ENCODE measurements at places on chromosomes 13 and 19.

DNA sequence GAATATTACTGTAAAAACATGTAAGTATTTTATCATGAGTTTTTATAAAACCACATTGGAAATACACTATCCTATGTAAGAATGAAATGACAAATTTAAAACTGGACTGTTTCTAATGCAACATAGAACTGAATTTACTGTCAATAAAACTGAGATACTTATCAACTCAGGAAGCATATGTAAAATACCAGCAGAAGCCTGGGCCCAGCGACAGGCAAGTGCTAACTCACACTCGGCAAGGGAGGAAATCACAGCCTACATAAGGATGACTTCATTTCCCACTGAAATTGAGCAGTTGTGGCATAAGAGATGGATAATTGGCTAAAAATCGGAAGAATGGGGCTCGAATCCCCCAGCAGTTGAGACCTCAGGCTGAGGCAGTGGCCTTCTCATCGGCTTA is 12.1 kb downstream of the PROZ start:
- no peak for DNase-seq

GRCh38 chr13:74229242-74229641 is 95.0 kb upstream of the KLF12 start:
- no peak for DNase-seq

GRCh38 chr13:109541081-109541480 is 245.3 kb downstream of the IRS2 start:
- DNase-seq, result no peak

DNA sequence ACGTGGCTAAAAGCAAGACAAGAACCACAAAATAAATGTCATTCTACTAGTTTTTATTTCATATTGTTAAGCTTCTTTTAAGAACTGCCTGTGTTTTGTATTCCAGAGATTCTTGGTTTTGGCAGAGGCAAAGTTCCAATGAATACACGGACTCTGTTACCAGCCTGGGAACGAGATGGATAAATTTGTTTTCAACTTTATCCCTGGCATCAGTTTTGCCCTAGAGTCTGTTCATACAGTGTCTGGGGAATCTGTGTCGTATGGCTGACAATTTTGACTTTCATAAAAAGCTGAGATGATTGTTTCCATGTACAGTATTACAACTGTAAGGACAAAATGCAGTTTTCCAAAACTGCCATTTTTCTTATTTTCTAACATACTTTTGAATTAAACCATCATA is 327.6 kb downstream of the TBC1D4 start:
- DNase-seq, result no peak

- DNase-seq, result no peak
Measured at GRCh38 chr13:31767175-31767900, 28.0 kb downstream of the RXFP2 start.

DNA sequence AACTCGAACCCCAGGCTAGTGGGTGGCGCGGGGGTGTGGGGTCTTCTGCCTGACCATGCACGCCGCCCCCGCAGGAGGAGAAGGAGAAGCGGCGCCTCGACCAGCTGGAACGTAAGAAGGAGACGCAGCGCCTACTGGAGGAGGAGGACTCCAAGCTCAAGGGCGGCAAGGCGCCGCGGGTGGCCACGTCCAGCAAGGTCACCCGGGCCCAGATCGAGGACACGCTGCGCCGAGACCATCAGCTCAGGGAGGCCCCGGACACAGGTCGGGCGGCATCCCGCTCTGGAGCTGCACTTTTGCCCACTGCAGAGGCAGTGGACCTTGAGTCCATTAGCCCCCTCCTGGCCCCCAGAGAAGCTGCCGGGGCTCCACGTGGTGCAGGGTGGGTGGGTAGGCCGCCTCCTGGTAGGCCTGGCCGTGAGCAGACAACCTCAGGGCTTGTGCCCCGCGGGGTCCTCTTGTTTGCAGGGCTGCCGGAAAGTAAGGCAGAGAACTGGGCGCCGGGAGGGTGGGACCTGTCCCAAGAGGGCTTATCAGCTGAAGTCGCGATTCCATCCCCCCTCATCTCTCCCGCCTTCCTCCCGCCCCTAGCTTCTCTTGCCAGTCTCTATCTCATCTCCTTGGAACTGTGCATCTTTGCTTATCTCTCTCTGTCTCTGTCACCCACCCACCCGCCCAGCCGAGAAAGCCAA is 9.9 kb downstream of the CCDC124 start:
- no peak for DNase-seq

GRCh38 chr19:2044709-2045500 is 6.1 kb downstream of the MKNK2 start:
- no peak for DNase-seq

GRCh38 chr13:43473437-43473836 is 313.3 kb downstream of the ENOX1 start:
- DNase-seq, result no peak

DNA sequence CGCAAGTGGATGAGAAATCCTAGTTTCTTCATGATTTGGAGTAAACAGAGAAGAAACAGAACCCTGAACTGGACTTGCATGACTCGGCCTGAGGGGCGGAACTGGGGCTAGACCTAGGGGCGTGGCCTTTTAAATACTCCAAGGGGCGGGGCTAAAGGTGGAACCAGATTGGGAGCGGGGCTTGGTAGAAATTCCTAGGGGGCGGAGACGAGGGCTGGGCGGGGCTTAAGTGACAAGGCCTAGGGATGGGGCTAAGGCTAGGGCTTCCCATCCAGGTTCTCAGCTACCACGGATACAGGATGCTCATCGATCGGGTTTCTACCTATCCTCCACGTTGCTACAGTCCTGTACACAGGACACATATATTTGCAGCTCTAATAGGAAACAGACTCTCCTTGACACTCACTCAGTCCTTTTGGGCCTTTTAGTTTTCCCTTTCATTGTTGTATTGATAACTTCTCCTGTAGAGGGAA is 372 bp upstream of the ZNF699 start:
- DNase-seq, result no peak

DNA sequence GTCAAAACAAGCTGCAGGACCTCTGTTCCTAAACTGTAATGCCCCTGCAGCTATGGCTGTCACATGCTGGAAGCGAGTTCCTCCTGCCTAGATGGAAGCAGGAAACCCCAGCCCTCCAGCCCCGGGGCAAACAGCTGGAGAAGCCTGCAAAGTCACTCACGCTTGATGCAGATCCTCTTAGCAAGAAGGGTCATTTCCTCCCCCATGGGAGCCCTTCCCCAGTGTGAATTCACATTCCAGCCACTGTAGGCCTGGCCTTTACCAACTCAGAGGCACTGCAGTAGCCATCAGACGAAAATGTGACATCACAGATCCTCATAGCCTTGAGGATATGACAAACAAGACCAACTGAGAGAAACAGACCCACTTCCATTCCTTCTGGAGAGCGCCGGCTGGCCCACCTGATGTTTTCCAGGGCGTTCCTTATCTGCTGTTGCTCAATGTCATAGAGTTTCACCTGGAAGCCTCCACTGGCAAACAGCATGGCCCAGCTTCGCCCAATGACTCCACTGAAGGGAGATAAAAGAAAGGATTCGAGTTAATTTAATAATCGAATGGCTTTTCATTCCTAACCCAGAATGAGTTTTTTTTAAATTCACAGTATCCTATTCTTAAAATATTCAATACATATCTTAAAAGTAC is 13.5 kb downstream of the CRYL1 start:
- DNase-seq, result no peak

GRCh38 chr13:47407808-47408207 is 511.0 kb upstream of the HTR2A start:
- DNase-seq, result no peak

DNA sequence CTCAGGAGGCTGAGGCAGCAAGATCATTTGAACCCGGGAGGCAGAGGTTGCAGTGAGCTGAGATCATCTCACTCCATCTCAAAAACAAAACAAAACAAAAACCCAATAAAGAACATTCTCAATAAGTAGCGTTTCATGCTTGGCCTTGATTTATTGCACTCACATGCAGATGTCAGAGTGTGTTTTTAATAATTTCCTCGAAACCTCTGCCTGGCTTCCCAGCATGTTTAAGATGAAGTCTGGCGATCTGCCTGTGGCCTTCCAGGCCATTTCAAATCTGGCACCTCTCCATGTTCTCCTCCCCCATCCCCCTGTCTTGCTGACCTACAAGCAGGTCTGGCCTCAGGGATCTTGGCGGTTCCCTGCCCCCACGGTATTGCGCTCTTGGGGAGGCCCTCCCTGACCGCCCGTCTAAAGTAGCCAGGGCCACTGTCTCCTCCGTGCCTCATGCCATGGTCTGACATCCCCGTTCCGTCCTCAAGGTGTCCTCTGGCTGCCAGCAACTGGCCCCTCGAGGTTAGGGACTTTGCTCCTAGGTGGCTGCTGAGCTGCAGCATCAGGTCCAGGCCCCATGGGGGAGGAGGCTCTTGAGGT is 1.6 kb downstream of the WDR88 start:
- no peak for DNase-seq

DNA sequence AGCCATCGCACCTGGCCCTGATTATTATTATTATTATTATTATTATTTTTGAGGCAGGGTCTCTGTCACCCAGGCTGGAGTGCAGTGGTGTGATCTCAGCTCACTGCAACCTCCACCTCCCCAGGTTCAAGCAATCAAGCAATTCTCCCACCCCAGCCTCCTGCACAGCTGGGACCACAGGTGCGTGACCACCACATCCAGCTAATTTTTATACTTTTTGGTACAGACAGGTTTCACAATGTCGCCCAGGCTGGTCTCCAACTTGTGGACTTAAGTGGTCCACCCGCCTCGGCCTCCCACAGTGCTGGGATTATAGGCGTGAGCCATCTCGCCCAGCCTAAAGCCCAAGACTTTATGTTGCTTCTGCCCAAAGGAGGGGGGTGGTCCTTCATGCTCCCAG is 6.0 kb upstream of the AP1M2 start:
- DNase-seq, result no peak

GRCh38 chr19:15107061-15108010 is at the start of gene SYDE1:
Gene SYDE1 (plus strand): TSS chr19:15107401. CDS start chr19:15107434, 33 bp downstream.
- DNase-seq, result peak; percentile 72

DNA sequence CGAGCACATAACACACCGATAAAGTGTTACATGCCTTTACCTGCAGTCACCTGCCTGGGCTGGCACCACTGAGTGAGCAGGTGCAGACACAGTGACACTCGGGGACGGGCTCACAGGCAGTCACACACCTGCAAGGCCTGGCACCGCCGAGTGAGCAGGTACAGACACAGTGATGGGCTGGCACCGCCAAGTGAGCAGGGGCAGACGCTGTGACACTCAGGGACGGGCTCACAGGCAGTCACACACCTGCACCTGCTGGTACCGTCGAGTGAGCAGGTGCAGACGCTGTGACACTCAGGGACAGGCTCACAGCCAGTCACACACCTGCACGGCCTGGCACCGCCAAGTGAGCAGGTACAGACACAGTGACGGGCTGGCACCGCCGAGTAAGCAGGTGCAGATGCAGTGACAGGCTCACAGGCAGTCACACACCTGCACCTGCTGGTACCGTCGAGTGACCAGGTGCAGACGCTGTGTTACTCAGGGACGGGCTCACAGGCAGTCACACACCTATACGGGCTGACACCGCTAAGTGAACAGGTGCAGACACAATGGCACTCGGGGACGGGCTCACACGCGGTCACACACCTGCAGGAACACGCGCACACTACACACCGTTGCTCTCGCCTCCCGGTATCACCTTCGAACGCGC is 470 bp downstream of the ZNF835 start:
- peak; percentile 57 for DNase-seq

- DNase-seq, result no peak
Measured at GRCh38 chr13:102721800-102722231, 27.0 kb upstream of the METTL21C start.

- no peak for DNase-seq
Measured at GRCh38 chr19:3014135-3014534, 14.9 kb downstream of the TLE2 start.

DNA sequence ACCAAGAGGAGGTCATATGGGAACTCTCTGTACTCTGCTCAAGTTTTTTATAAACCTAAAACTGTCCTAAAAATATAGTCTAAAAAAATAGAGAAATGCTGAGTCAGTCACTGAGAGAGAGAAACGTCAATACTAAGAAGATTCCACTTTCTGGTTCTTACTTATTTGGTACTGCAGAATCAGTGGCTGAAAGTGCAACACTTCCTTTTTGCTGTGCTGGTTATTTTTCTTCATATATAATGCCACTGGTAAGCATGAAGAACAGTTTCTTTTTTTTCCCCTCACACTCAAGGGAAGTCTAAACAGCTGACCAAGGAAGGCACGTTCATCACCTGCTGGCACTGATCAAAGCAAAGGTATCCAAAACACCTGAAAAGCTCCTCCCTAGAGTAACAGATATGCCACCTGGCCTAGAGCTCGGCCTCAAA is 44.3 kb upstream of the N4BP2L1 start:
- DNase-seq, result no peak

DNA sequence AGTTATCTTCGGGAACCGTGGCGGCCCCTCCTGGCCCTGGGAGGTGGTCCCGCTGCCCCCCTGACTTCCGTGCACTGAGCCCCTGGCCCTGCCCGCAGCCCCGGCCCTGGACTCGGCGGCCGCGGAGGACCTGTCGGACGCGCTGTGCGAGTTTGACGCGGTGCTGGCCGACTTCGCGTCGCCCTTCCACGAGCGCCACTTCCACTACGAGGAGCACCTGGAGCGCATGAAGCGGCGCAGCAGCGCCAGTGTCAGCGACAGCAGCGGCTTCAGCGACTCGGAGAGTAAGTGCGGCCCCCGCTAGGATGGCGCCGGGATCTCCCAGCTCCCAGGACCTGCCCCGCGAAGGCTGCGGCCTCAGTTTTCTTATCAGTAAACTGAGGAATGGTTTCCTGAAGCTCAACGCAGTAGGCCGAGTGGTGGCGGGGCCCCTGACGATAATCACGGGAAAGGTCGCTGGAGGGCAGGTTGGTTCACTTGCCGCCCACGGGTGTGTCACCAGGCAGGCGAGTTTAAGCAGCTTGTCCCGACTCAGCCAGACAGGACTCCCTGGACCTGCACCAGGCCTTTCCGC is 924 bp downstream of the RGCC start:
- peak; percentile 83 for DNase-seq

Data from activated CD8-positive, alpha-beta memory T cell treated with anti-CD3 and anti-CD28 coated beads for 24 hours (primary cell).